Fibroblast of skin of back (primary cell): ENCODE measurements at places on chromosomes 5 and 9.

DNA sequence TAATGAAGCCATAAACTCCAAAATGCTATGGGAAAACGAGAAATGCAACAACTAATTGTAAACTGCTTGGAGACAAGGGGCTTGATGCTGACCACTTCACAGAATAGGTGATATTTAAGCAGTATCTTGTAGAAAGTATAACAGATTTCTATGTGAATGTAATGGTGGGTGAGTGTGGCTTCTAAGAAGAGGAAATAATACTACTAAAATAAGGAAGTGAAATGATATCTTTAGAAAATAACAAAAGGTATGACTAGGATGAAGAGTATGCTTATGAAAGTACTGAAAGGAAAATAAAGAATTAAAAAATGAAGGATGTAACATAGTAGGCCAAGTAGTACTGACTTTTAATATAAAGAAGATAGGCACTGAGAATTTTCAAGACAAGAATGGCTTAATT is 94.2 kb downstream of the AGTPBP1 start:
- DNase-seq, result no peak

GRCh38 chr5:37873988-37874387 is 34.1 kb upstream of the GDNF start:
- DNase-seq, result no peak

GRCh38 chr5:67115246-67115645 is 81.4 kb downstream of the CD180 start:
- no peak for DNase-seq

DNA sequence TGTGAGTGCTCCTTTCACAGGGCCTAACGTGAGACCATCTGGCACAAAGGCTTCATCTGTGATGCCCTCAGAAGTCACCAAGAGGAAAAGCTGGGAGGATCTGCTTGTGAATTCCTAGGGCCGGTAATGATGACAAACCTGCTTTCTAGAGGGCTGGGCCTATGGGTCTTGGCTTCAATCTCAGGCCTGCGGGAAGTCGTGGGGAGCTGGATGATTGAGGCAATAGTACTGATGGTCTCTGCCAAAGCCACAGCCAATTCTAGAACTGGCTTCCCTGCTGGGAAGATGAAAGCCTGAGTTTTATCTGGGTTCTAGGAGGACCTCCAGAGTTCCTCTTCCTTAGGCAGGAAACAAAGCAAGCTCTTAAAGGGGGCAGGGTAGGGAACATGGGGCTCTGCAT is 102.7 kb downstream of the TMEM215 start:
- no peak for DNase-seq

- peak; percentile 93 for DNase-seq
Measured at GRCh38 chr5:180785794-180786221, 16.8 kb downstream of the MGAT1 start.

DNA sequence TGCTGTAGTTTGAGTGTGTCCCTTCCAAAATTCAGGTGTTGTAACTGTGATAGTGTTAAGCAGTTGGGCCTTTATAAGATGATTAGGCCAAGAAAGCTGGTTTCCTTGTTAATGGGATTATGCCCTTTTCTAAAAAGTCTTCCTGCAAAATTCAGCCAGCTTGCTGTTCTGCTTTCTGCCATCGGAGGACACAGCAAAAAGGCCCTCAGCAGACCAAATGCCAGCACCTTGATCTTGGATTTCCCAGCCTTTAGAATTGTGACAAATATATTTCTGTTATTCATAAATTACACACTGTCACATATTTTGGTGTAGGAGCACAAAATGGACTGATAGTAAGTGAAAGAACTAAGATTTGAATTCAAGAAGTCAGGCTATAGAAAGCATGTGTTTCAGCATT is 203.2 kb downstream of the IZUMO3 start:
- DNase-seq, result no peak

- DNase-seq, result no peak
Measured at GRCh38 chr9:27880156-27880555, 306.9 kb upstream of the C9orf72 start.

- no peak for DNase-seq
Measured at GRCh38 chr5:173625673-173626504, 9.4 kb upstream of the BOD1 start.

GRCh38 chr9:15851766-15852165 is 298.9 kb downstream of the CCDC171 start:
- DNase-seq, result no peak

DNA sequence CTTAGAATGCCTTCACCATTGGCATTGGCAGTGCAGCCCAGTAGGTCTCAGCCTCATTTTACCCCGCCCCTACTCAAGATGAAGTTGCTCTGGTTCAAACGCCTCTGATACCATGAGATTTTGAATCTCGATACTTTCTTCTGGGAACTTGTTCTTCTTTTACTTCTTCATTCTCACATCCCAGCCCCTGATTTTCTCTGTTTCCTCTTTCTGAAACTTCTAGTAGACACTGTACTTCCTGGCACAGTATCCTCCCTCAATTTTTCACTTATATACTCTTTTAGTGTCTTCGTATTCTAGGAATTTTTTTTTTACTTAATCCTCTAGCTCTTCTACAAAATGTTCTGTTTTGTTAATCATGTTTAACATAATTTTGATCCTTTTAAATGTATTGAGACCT is 13.1 kb upstream of the ZNF79 start:
- DNase-seq, result no peak
